Stimulated activated CD8-positive, alpha-beta memory T cell treated with anti-CD3 and anti-CD28 coated beads, Interleukin-4, amount 100 ng/mL, for 1 hour (primary cell): ENCODE measurements at places on chromosomes 7 and 10.

DNA sequence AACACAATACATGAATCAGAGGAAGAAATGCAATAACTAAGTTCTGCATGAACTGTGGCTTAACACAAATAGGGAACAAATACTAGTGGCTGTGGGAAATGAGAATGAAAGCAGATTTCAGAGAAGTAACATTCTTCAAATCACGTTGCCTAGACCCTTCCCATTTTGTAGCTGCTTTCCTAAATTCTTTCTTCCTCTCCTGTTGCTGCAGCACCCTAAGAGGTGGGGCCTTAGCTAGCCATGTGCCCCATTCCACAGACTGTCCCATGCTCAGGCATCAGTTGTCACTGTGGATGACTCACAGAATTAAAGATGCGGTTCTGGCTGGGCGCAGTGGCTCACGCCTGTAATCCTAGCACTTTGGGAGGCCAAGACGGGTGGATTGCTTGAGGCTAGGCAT is 704.7 kb upstream of the C7orf33 start:
- no peak for DNase-seq

DNA sequence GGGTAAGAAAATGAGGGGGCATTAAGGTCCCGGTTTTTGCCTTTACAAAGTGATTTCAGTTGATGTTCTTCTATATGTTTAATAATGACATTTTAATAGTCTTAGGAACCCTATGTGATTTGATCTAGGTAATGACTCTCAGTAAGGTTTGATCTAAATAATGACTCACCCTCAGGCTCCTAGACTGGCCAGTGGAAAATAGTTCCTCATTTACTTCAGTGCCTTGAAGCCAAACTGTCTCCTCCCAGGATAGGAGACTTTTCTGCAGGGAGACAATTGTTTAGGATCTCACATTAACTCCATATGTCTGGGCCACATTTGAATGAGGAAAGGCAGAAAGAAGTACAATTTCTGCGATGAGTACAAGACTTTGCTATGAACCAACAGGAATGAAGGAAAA is 1331.9 kb downstream of the XPNPEP1 start:
- no peak for DNase-seq

- no peak for DNase-seq
These were observed 332.1 kb upstream of the CELF2 start for GRCh38 chr10:10685566-10685965.

GRCh38 chr10:74177140-74177677 is 26.2 kb downstream of the ADK start:
- DNase-seq: no peak

DNA sequence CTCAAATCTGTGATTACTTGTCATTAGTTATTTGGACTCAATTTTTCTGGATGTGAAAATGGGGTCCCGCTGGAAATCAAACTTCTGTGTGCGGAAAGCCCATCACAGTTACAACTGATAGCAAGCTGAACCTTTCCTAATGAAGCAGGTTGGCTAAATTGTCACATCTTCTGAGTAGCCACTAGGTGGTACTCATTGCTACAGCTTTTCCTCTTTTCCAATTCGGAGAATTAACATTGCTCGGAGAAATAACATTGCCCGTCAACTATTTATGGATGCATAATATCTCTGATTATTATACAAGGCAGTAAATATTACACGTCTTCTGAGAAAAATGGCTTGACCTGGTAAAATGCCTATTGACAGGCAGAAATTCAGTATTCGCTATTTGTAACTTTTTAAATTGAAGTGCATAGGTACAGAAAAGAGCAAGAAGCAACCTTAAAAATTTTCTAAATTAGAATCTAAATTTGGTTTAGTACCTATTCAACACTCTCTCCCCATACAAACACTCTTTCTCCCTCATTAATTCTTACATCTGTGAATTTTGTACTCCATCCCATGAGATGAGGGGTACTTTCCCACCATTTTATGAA is 17.3 kb upstream of the BLOC1S2 start:
- DNase-seq: no peak

- no peak for DNase-seq
These were observed 15.6 kb downstream of the SMURF1 start for GRCh38 chr7:99128076-99128950.

DNA sequence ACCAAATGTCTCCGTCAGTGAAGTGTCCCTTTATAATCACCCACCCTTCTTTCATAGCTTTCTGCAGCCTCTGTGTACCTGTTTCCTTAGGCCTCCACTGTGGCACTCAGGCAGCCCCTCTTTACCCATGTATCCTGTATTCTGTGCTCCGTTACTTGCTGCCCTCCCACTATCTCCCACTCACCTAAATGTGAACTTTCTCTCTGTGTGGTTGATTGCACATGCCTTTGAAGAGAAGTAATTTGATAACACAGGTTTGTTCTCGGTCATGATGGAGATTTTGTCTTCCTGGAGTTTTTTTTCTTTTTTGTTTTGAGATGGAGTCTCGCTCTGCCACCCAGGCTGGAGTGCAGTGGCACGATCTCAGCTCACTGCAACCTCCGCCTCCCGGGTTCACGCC is 61.5 kb downstream of the REEP3 start:
- no peak for DNase-seq

DNA sequence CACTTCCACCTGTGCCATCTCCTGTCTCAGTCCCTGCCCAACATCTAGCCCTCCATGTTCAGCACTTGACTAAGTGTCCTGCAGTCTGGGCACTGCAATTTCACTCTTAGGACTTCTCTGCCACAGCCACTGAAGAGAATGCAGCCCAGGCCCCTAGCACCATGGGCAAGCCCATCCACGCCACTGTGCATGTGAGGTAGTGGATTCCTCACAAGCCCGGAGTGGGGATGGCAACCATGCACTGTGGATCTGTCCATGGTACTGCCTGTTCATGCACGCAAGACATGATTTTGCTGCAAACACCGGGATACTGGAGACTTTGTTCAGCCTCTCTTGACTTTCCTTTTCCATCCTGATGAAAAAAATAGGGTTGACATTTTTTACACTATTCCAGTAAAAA is 12.3 kb downstream of the DDC start:
- DNase-seq: no peak

GRCh38 chr10:86644152-86644793 is 10.1 kb upstream of the OPN4 start:
- no peak for DNase-seq

DNA sequence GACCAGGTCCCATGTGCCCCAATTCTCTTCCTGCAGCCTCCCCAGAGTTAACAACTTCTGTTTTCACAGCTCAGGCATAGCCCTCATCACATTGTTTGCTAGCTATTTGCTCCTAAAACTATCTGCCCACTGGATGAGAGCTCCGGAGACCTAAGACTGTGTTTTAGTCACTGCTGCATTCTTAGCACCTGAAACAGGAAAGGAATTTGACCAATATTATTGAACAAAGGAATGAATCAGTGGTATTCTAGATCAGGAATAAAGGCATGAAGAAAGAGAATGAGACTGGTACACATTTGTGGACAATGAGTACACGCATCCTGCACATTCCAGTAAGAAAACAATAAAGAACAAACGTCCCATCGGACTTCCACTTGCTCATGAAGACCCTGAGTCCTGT is 54.8 kb downstream of the PPP1R17 start:
- DNase-seq: no peak
